Fibroblast of lung (primary cell): ENCODE measurements at places on chromosomes 4 and X. TPM values are rescaled to one million over a fixed set of nuclear protein-coding genes. Genes with fewer than 3 reads are reported as not detected.

Gene ZNF185
- 0.66 and 1.0 TPM in 2 replicates for total RNA-seq

Gene CENPVL1
- not detected in 2 replicates for total RNA-seq

Gene DDX60
- total RNA-seq: 20.8 and 23.1 TPM in 2 replicates

Gene CT45A10
- total RNA-seq: not detected in 2 replicates

Gene TXK
- 0.26 and 0.66 TPM in 2 replicates for total RNA-seq

Gene HEPH
- 28.9 and 43.1 TPM in 2 replicates for total RNA-seq

Gene CXorf49B
- not detected in 2 replicates for total RNA-seq

Gene PTCHD1
- total RNA-seq: under 0.01 TPM in 1 of 2 replicates, not detected in the other

Gene MED28
- 11.0 and 20.1 TPM in 2 replicates for total RNA-seq
